ENCODE measurements at places on chromosomes 1 and 21.

- no peak for DNase-seq
Observed at GRCh38 chr1:163821679-163822078, 499.9 kb downstream of the NUF2 start.

DNA sequence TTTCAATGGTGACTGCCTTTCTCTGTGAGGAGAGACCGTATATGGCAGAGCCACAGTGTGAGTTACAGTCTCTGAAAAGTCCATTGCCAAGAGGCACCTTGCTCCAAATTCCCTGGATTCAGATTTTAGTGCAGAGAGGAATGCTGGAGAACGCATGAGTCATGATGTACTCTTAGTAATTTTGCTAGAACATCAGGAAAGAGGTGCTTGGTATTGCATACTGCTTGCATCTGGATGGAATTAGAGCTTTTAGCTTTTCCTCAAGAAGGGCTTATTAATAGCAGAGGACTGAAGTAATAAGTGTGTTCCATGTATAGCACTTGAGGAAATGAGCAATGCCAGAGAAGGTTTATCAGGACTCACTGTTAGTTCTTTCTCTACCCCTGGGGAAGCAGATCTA lies 40.5 kb upstream of the AKT3 start:
- DNase-seq: no peak

- no peak for DNase-seq
Observed at GRCh38 chr1:209900734-209901133, 37.3 kb upstream of the SYT14 start.

DNA sequence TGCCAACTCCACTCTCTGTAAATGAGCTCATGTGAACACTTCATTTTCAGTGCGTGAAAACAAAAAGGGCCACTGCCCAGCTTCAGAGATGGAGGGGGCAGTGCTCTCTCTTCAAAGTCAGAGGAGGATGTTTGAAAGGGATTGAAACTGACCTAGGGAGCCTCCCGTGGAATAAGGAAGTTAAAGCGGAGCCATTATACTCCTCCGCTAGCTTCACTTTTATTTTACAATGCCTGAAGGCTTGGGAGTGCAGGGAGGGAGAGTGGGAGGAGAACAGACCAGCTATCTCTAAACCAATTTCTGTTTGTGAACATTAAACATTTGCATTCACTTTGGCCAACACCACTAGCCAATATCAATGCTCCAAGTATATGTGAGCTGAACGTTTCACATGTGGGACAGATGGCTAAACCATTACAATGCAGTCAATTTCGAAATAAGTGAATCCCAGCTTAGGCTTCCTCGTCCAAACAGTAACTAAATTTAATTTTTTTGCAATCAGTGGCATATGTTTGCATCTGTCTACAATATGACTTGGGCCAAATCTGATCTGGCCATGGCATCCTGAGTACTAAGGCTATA lies 126.9 kb downstream of the ESRRG start:
- DNase-seq: no peak

GRCh38 chr1:60888126-60888525 lies 194.2 kb upstream of the NFIA start:
- no peak for DNase-seq

DNA sequence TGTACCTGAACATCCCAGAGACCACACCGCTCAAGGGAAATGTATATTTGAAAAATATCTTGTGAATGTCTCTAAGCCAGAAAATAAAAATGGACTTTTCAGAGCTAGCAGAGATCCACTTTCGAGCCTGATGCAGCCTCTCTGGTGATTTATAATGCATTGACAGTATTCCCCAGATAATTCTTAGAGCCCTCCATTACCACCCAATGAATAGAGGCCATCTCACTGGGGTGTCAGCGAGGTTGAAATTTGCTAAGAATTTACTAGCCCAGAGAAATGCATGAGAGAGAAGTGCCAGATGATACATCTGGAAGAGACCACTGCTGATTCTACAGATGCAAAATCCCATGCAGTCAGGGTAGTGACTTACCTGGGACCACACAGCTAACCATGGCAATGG lies 25.5 kb upstream of the NTPCR start:
- DNase-seq: no peak

GRCh38 chr1:236204039-236204438 lies 61.7 kb downstream of the GPR137B start:
- DNase-seq: no peak

GRCh38 chr1:114558544-114558943 lies 22.9 kb downstream of the BCAS2 start:
- peak; percentile 48 for DNase-seq

DNA sequence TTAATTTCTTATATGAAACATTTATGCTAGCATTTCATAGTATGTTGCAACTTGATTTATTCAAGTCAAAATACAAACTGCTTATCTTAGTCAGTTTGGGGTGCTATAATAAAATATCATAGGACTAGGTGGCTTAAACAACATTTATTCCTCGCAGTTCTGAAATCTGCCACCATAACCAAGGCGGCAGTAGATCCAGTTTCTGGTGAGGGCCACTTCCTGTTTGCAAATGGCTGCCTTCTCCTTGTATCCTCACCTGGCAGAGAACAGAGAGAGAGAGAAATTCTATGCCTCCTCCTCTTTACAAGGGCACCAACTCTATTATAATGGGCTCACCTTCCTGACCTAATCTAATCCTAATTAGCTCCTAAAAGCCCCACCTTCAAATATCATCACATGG lies 76.1 kb upstream of the RGS2 start:
- no peak for DNase-seq

- no peak for DNase-seq
Observed at GRCh38 chr1:247359559-247359958, 27.9 kb upstream of the ZNF496 start.

GRCh38 chr1:225942574-225942973 lies 1.6 kb upstream of the LEFTY2 start:
- no peak for DNase-seq

GRCh38 chr1:22827666-22828483 lies 117.2 kb downstream of the EPHB2 start:
- DNase-seq: no peak

GRCh38 chr1:20051218-20051829 lies 18.7 kb upstream of the PLA2G5 start:
- DNase-seq: no peak

DNA sequence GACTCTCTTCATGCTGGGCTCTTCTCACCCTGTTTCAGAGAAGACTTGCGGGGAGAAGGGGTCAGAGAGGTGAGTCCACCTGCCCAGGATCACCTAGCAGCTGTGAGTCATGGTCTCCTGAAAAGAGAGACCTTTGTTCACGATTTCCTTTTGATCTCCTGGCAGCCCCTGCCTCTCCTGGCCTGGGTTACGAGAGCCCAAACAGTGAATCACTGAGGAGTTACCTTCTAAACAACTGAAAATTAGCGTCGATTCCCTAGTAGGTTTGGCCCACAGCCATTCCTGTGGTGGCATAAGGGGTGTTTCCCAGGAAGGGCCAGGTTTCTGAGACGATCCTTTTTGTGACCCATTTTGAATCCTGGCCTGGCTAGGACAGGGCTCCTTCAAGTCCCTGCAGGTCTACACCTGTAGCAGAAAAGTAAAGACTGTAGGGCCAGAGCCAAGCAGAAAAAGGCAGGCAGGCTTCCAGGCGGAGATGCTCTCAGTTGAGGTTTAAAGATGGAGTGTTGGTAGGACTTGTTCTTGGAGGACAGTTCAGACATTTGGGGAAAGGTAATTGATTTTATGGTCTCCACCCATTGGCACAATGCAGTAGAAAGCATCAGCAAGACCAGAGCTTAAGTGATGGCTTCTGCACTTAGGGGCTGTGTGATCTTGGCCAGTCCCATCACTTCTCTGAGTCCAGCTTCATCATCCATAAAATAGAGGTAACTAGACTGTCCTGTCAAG lies 2.1 kb upstream of the PLA2G2E start:
- DNase-seq: no peak

DNA sequence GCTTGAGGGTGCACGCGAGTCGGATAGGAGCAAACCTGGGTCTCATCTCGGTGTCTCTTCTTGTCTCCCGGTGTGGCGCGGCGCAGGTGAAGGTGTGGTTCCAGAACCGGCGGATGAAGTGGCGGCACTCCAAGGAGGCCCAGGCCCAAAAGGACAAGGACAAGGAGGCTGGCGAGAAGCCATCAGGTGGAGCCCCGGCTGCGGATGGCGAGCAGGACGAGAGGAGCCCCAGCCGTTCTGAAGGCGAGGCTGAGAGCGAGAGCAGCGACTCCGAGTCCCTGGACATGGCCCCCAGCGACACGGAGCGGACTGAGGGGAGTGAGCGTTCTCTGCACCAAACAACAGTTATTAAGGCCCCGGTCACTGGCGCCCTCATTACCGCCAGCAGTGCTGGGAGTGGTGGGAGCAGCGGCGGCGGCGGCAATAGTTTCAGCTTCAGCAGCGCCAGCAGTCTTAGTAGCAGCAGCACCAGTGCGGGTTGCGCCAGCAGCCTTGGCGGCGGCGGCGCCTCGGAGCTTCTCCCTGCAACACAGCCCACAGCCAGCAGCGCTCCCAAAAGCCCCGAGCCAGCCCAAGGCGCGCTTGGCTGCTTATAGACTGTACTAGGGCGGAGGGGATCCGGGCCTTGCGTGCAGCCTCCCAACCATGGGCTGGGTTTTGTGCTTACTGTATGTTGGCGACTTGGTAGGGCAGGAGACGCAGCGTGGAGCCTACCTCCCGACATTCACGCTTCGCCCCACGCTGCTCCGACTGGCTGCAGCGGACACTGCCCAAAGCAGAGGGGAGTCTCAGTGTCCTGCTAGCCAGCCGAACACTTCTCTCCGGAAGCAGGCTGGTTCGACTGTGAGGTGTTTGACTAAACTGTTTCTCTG lies 5.1 kb downstream of the HLX start:
- DNase-seq: no peak

DNA sequence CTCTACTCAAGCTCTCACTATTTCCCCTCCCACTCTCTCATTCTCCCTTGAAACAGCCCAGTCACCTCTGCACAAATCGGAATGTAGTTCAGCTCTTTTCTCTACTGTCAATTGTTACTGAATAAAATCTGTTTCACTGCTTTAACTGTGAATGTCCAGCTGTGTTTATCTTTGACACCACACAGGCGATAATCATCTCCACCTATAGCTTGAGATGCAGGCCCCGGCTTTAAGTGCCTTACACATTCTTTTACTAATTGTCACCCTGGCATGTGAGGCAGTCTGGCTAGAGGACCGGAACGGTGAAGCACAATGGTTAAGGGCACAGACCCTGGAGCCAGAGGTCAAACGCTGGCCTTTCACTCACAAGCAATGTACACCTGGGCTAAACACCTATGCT lies 122.8 kb upstream of the C8B start:
- DNase-seq: no peak

- no peak for DNase-seq
Observed at GRCh38 chr1:63601912-63602311, 8.7 kb downstream of the PGM1 start.

- DNase-seq: no peak
Observed at GRCh38 chr1:107702946-107703571, 261.9 kb downstream of the VAV3 start.

DNA sequence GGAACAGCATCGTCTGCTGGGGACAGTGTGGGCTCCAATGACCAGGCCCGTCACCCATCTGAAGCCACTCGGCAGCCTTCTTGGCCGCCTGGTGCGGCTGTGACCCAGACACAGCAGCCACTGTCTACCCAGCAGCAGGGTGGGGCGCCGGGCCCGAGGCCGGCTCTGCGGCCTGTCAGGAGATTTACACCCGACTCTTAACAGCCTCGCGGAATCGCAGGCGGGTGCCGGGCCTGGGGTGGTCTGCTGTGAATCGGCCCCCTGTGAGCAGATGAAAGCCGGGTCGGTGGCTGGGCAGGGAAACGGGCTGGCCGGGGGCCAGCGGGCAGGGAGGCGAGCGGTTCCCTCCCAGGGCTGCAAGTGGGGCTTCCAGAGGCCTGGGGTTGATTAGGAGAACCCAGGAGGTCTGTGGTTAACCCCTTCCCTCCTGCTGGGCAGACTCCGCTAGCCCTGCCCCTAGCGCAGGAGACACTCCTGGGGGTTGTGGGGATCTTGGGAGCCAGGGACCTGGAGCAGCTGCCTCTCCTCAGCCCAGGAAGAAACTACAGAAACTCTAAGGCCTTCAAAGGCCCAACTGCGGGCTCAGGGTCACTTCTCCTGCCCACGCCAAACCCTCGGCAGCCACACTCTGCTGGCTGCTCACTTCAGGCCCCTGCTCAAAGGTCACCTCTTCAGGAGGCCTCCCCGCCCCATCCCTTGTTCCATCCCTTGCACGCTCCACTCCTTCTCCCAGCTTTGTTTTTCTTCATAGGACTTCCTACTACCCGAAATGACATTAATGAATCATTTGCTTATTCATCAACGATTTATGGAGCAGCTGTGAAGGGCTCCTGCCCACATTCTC lies 15.6 kb downstream of the RUNX3 start:
- DNase-seq: no peak

GRCh38 chr1:176551146-176551545 lies 88.2 kb downstream of the PAPPA2 start:
- no peak for DNase-seq

- DNase-seq: no peak
Observed at GRCh38 chr1:228280106-228280901, 72.5 kb downstream of the OBSCN start.

- DNase-seq: no peak
Observed at GRCh38 chr1:154599658-154600057, 8.3 kb downstream of the ADAR start.

- no peak for DNase-seq
Observed at GRCh38 chr1:31814631-31815306, 1.1 kb downstream of the SPOCD1 start.

DNA sequence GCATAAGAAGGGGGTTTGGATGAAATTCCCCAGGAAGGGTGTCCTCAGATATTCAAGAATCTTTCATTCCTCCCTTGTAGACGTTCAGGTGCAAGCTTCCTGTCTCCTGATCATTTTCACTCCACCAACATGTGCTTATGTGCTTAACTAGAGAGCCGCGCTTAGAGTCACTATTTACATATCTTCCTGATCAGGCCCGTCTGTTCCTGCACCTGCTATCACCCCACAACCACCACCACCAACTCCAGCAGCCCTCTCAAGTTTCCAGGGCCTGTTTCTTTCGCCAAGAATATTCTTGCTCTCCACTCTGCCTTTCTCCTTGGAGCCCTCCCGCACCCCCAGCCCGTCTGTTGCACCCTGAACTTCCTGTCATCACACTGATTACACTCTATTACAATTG lies 113.4 kb downstream of the SPSB1 start:
- DNase-seq: no peak

- DNase-seq: no peak
Observed at GRCh38 chr1:230379928-230380327, 46.2 kb downstream of the PGBD5 start.

DNA sequence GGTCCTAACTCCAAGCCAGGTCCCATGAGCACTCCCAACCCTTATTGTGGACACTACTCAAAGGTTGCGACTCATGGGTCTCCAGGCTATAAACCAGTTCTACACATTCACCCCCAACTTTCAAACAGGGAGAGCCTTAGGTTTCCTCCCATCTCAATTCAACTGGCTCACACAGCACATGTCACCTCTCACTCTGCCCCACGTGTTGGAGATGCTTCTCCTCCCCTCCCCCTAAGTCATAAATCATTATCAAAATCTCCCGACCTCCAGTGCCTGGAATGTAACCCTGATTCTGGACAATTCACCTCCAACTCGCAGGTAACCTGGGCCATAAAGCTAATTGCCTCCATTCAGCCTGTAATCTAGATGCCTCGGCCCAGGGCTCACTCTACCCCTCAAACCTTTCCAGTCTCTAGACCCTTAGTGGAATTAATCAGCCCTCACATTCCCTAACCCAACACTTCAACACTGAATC lies 595 bp downstream of the AK2 start:
- DNase-seq: no peak

GRCh38 chr1:212488436-212489283 lies 55.9 kb downstream of the NENF start:
- no peak for DNase-seq

- no peak for DNase-seq
Observed at GRCh38 chr1:175385316-175385715, 192.7 kb upstream of the KIAA0040 start.

Data from AML-193 (cell line).